Activated effector memory CD4-positive, alpha-beta T cell treated with Interleukin-2 at 50 U/mL for 16 hours (primary cell): ENCODE measurements at places on chromosomes 5 and 9.

GRCh38 chr9:100099722-100100042 is 639 bp downstream of the INVS start:
- no peak for DNase-seq

DNA sequence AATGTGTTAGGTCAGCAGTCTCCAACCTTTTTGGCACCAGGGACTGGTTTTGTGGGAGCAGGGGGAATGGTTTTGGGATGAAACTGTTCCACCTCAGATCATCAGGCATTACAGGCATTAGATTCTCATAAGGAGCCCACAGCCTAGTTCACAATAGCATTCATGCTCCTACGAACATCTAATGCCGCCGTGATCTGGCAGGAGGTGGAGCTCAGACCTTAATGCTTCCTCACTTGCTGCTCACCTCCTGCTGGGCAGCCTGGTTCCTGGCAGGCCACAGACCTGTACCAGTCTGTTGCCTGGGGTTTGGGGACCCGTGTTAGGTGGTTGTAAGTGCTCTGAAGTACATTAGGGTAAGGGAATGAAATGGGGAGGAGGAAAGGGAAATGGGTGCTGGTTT is 9.7 kb upstream of the CTNNA1 start:
- DNase-seq: no peak

DNA sequence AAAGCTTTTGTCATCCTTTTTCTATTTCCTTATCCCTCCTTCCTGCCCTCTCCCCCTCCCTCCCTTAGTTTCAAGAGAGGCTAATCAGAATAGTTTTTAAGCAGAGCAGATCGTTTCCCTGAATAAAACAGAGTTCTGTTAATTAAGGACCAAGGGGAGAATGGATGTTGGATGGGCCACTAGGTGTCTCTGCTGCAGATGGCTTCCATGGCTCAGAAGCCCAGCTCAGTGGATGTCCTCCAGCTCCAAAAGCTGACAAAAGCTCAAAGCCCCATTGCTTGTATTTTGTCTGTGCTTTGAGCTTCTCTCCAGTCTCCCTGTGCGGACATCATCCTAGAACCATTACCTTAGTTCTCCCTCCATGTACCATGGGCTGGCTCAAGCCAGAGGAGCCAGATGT is 21.0 kb upstream of the NPR3 start:
- DNase-seq: no peak

DNA sequence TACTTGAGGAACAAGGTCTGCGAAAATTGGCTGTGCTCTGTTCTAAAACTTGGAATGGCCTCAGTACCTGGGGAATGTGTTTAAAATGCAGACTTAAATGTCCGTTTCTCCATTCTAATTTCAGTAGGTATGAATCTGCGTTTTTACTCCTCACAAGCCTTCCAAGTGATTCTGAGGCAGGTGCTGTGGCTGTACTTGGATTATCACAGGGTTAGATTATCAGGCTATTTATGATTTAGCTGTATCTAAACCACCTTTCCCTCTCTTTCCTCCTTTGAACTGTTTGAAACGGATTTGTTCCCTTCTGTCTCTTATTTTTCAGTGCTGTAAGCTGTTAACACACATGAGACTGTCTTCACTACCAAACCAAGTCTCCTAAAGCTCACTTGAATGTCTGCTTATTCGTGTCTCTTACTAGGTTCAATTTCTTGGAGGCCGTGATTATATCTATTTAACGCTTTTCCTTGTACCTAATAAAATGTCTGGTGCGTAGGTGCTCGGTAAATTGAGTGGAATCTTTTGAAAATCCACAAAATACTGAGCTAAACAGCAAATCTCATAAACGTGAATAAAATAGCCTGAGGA is 714 bp upstream of the CETN3 start:
- no peak for DNase-seq

DNA sequence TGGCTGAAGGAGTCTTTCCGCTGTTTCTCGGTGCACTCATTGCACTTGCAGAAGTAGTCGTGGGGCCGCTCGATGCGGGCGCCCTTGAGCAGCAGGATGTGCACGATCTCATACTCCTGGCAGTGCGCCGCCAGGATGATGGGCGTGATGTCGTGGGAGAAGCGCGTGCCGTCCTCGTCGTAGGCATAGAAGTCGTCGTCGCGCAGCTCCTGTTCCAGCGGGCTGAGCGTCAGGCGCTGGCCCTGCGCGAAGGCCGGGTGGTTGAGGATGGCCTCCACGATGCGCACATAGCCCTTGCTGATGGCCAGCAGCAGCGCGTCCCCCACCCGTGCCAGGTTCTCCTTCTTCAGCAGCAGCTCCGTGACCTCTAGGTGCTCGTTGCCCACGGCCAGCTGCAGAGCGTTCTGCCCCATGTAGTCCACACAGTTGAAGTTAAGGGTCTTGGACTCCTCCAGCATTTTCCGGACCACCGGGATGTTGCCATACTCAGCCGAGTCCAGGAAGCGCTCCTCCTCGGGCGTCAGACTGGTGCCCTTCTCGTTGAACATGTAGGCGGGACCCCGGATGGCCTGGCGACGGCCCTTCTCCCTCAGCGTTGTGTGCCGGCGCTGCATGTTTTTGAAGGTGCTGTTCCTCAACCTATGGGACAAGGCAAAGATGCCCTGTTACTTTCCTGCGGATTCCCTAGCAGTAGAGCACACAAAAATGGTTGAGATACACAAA is 8.4 kb downstream of the TRPC7 start:
- DNase-seq: no peak

DNA sequence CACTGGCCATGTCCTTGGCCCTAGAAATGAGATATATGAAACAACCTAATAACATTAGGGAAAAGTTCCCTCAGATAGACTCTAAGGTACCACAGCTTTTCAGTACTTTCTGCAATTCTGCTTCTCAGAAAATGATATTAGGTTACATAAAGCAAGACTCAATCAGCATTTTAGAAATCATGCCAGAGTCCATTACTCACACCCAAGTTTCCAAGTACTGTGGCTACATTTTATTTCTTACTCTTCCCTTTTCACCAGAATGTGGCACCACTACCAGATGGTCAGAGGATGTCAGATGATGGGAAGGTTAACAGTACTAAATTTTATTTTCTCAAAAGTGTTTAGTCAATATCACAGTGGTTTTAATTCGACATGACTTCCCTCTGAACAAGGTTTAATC is 217.2 kb downstream of the MLLT3 start:
- DNase-seq: no peak

- no peak for DNase-seq
Observed at GRCh38 chr5:149895416-149896345, 48.9 kb downstream of the PDE6A start.

DNA sequence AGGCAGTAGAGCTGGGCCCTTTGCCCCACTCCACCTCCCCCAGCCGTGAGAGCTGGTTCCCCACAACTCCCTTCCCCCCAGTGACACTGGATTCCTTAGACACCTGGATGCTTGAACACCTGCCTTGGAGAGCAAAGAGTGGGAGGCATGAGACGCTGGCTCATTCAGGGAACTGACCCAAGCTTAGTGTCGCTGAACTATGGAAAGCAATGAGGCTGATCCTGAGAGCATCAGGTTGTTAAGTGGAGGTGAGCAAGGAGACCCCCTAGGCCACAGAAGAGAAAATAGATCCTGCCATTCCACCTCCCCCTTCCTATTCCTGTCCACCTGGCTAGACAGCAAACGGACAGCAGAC is 2.0 kb downstream of the CCL19 start:
- no peak for DNase-seq

DNA sequence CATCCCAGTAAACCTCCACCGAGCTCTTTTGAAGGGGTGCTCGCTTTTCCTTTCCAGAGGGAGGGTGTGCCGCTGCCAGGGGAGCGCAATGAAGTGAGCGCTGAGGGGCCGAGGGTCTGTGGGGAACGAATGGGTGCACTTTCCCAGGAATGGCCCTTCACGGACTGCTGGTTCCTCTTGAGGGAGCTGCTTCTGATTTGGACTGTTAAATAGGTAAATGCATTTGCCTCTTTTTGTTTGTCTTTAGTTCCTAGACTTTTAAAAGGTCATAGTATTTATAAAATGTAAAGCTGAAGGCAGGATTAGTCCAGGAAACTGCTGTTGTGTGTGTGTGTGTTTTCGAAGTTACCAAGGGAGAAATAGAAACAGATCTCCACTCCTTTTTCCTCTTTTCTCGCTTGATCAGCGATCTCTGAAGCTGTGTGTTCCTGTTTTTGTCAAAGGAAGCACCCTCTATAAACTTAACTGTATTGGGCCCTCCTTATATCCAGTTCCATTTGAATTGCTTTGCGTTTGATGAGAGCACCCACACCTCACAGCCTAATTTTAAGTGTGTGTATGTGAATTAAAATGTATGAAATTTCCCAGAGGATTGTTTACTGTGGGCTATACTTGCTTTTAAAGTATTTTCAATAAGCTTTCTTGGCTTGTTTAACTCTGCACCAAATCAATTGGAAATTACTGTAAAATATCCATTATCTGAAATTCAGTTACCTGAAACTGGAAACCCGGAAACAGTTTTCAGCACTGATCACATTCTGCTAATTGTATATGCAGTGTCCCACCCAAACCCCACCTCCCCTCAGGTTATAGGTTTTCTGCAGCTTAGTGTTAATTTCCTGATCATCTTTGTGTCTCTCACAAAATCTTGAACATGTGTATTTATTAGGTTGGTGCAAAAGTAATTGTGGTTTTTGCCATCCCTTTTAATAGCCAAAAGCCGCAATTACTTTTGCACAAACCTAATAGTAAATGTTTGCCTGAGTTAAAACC is 966 bp downstream of the SNX2 start:
- DNase-seq: no peak

- no peak for DNase-seq
Observed at GRCh38 chr9:123509646-123510045, 153.6 kb downstream of the CRB2 start.

GRCh38 chr5:11734369-11734768 is 169.9 kb downstream of the CTNND2 start:
- no peak for DNase-seq

GRCh38 chr5:58764199-58764598 is 181.3 kb downstream of the RAB3C start:
- DNase-seq: no peak

DNA sequence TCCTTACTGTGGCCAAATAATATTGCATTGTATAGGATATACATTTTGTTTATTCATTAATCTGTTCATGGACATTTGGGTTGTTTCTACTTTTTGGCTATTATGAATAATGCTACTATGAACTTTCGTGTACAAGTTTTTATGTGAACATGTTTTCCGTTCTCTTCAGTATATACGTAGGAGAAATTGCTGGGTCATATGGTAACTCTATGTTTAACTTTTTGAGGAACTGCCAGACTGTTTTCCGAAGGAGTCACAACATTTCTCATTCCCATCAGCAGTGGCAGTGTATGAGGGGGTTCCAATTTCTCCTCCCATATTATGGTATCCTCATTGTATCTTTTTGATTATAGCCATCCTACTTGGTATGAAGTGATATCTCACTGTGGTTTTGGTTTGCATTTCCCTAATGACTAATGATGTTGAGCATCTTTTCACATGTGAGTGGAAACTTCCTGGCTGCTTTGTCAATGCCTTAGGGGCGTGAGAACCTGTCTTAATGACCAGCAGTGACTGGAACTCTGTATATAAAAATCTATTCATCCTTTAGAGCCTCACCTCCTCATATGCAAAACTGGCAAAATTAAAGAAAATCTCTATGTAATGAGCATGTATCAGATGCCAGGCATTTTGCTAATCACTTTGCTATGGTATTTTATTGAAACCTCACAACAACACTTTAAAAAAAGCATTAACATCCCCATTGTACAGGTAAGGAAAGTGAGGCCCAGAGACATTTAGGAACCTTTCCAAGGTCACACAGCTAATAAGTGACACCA is 47.8 kb upstream of the TGFBR1 start:
- DNase-seq: no peak

DNA sequence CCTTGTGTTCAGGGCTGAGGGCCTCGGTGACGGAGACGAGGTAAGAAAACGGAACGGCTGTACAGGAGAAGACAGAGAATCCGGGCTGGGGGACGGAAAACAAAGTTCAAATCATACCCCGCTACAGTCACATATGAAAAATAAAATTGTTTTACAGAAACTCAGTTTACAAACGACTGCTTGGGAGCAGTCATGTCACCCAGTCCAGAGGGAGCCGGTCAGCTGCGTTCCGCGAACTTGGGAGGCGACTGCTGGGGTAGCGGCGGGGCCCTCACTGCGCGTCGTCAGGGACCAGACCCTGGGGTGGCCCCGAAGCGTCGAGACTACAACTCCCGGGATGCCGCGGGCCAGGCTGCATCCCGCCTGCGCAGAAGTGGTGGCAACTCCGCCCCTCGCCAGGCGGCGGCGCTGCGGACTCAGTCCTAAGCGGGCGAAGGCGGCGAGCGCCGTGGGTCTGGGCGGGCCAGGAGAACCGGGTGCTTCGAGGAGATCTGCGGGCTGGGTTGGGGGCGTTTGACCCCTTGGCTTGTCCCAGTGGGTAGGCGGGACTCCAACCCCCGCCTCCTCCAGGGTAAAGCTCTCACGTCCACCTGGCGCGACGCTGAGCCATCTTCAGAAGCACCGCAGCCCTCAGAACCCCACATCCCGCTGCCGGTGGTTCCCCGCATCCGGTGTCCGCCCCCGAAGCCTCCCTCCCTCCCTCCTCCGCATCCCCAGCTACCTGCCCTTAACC is 4.0 kb downstream of the SIT1 start:
- DNase-seq: peak; percentile 88
